Stimulated activated CD8-positive, alpha-beta memory T cell treated with anti-CD3 and anti-CD28 coated beads, Interleukin-7, amount 100 ng/mL, for 1 hour (primary cell): ENCODE measurements at places on chromosomes 7 and 10.

GRCh38 chr7:117790731-117791130, 82.5 kb downstream of the CTTNBP2 start:
- DNase-seq: no peak

- no peak for DNase-seq
These were observed 377.7 kb upstream of the KLF6 start for GRCh38 chr10:4162571-4163286.

- no peak for DNase-seq
These were observed 12.8 kb downstream of the DNMBP start for GRCh38 chr10:99996671-99997648.

DNA sequence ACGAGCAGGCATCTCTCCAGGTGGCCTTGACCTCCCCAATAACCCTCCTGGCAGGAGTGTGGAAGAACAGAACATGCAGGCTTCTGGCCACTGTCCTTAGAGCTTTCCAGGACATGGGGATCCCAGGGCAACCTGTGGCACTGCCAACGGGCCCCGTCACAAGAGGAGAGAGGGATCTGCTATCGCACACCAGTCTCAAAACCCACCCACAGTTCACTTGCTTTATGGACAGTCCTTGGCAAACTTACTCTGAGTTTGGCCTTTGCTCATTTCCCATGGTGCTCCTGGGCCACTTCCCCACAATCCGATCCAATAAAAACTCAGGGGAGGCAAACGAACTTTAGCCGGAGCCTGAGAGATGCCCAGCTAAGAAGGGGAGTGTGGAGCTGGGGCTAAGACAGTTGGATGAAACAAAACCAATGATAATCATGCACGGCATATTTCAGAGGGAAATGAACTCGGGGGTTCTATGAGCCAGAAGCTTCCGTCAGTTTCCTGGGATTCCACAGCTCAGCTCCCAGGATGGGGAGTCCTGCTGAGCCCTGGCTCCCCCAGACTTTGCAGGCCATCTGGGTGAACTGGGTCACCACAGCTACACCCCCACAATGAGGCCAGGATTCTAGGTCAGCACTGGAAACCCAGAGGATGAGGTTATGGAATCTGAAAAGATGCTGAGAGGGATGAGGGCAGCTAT, 158.4 kb downstream of the NEURL1 start:
- no peak for DNase-seq

DNA sequence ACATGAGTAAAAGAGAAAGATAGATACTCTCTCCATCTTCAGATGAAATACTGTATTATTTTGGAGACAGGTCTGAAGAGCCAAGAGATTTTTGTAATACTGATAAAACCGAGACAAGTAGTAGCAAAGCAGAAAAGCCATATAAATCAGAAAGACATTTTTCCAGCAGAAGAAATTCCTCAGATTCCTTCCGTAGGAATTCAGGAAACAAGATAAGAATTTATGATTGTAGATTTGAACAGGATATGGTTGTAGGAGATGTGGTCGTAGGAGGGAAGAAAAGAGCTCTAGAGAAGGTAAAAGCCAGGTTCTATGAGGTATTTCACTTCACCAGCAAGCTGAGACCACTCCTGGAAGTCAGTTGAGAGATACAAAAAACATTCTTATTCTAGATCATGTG, 17.6 kb upstream of the AASS start:
- no peak for DNase-seq
